Stimulated activated CD4-positive, alpha-beta T cell treated with anti-CD3 and anti-CD28 coated beads, Interleukin-15, amount 100 ng/mL, for 24 hours (primary cell): ENCODE measurements at places on chromosomes 11 and 22.

DNA sequence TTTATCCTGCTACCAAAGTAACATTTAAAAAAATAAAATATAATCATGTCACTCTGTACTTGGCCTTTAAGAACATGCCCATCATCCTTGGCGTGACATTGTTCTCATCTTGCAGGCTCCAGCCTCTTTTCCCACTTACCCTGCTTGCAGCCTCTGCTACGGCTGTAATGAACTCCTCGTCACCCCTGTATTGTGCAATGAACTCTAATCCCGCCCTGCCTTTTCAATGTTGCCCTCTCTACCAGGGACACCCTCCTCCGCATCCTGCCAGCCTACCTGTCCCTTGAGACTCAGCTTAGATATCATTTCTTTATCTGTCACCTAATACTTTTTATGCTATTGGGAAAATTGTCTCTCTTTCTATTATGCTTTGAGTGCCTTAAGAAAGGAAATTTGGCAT lies 12.6 kb upstream of the MMP20 start:
- no peak for DNase-seq

DNA sequence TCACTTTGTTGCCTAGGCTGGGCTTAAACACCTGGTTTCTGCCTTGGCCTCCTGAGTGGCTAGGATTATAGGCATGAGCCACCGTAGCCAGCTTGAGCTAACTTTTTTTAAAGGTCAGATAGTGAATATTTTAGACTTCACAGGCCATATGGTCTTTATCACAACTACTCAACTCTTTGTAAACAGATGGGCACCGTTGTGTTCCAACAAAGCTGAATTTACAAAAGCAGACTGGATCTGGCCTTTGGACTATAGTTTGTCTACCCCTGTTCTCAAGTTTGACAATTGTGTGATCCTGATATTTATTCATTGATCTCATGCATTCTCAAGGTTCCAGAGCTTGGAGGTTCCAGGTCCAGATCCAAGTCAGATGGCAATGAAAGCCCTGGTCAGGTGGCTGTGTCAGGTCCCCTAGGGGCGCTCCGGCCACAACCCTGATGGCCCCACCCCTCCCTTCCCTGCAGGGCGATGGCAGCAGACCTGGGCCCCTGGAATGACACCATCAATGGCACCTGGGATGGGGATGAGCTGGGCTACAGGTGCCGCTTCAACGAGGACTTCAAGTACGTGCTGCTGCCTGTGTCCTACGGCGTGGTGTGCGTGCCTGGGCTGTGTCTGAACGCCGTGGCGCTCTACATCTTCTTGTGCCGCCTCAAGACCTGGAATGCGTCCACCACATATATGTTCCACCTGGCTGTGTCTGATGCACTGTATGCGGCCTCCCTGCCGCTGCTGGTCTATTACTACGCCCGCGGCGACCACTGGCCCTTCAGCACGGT lies 15.8 kb downstream of the P2RY2 start:
- no peak for DNase-seq

- DNase-seq = no peak
These were observed 66.2 kb downstream of the THAP12 start for GRCh38 chr11:76314741-76315090.

- DNase-seq = peak; percentile 69
These were observed 3.2 kb upstream of the GAB2 start for GRCh38 chr11:78420796-78421209.

DNA sequence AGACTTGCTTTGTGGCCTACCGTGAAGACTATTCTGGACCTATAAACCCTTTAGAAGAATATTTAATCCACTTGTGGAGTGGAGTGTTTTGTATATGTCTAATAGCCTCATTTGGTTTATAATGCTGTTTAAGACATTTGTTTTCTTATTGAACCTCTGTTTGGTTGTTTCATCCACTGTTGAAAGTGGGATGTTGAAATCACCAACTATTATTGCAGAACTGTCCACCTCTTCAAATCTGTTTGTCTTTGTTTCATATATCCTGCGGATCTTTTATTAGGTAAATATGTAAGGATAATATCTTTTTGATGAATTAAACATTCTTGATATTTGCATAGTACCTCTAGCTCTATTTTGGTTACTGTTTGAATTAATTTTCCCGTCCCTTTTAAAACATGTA lies 49.1 kb downstream of the XKR3 start:
- no peak for DNase-seq

DNA sequence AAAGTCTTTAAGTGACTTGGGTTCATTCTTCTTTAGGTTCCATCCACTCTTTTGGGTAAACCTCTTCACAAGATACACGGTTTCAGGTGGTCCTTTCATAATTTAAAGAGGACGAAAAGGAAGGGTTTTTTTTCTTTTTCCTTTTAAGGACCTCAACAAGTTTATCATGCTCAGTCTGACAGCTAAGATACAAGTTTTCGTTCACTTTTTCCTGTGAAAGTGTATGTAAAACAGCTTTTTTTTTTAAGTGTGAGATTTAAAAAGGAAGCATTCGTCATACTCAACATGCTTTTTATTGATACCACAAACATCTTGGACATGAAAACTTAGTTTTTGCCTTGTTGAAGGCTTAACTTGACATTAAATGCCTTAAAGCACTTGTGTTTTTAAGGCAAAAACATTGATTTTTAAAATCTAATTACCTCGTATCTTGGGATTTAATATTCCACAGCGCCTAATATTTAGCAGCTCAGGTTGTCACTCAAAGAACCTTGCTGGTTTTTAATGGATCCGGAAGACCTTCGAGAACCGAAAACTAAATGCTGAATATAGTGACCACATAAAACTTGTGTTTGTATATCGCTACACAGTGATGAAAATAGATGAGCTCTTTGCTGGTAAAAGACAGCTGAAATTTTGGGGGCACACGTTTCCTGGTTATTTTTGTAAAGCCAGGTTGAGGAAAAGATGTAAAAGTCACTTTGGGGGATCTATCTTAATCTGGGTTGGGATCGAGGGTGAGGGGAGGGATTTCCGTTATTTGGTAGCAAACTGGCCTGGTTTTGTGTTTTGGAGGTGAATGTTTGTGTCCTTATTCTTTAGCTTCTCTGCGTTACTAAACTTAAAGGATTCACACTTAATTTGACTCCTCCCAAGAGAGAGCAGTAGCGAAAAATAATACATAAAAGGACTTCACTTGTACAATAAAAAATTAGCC lies 2.3 kb downstream of the PCF11 start:
- no peak for DNase-seq

- peak; percentile 90 for DNase-seq
These were observed 17.0 kb upstream of the IL2RB start for GRCh38 chr22:37166675-37167066.

GRCh38 chr11:103668859-103669258 lies 367.6 kb upstream of the DDI1 start:
- DNase-seq = no peak

DNA sequence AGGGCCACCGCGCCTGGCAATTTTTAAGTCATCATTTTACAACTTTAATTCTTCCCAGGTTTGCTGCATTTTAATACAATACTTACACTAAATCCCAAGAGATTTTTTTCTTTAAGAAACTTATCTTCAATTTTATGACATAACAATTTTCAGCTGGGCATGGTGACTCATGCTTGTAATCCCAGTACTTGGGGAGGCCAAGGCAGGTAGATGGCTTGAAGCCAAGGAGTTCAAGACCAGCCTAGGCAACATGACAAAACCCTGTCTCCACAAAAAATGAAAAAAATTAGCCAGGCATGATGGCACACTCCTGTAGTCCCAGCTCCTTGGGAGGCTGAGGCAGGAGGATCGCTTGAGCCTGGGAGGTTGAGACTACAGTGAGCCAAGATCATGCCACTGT lies 38.8 kb downstream of the CLDN25 start:
- DNase-seq = no peak

DNA sequence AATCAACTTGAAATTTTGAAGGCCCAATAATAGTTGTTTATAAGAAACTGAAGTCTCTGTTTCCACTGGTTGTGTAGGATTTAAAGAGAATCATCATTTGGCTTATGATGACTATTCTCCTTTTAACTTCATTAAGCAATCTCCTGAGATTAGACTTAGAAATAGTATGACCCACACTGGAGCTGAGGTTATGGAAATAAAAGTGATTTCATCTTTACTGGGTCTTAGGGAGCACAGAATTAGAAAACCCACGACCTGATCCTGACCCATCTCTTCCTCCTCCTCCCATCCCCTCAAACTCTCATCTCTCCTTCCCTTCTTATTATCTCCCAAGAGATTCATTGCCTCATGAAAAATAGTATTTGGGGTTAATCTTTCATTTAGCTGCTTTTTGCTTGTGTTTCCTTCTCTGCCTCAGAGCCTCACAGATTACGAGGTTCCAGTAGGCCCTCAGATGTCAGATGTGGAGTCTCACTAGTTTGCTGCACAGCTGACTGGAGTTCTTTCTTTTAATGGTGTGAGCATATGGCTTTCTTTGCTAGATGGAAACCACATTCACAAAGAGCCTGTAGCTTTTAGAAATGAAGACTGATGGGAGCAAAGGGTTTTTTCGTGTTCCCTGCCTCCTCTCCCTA lies 85.0 kb downstream of the ALX4 start:
- no peak for DNase-seq

DNA sequence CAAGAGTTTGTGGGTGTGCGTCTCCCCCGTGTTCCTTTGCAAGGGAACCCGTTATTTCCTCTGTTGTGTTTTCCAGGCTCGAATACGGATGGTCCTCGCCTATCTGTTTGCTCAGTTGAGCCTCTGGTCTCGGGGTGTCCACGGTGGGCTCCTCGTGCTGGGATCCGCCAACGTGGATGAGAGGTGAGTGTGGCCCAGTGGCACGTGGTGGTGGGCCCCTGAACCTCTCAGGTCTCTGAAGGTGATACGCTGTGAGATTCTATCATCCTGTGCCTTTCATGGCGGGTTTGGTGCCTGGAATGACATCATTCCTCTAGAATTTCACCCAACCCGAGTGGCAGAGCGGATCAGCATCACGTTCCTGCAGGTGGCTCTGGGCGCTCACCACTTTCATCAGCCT lies 32.5 kb downstream of the NADSYN1 start:
- DNase-seq = no peak

DNA sequence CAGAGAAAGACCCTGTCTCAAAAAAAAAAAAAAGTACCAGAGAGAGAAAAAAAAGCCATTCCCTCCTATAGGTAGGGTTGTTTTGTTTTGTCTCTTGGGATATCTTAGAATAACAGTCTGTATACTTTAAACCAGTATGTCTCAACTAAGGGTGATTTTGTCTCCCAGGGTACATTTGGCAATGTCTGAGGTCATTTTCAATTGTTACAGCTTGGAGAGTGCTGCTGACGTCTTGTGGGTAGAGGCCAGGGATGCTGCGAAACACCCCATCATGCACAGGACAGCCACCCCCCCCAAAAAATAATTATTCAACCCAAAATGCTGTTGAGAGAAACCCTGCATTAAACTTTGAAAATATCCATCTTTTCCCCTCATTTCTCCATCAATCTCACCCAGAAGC lies 56.1 kb upstream of the CRTAM start:
- DNase-seq = no peak

DNA sequence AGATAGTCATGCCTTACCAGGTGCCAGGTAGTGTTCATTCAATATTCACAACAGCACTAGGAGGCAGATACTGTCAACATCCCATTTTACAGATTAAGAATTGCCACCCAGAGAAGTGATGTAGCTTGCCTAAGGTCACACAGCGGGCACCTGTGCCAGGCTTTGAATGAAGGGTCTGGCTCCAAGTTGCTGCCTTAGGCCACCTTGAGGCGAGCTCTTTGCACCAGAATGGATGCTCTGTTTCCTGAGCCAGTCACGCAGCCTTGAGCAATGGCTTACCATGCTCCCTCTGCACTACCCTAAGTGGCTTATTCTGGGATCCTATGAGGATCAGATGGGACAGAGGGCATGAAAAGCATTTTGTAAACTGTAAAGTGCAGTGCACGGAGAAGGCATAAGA lies 25.1 kb upstream of the TIMP3 start:
- DNase-seq = no peak

DNA sequence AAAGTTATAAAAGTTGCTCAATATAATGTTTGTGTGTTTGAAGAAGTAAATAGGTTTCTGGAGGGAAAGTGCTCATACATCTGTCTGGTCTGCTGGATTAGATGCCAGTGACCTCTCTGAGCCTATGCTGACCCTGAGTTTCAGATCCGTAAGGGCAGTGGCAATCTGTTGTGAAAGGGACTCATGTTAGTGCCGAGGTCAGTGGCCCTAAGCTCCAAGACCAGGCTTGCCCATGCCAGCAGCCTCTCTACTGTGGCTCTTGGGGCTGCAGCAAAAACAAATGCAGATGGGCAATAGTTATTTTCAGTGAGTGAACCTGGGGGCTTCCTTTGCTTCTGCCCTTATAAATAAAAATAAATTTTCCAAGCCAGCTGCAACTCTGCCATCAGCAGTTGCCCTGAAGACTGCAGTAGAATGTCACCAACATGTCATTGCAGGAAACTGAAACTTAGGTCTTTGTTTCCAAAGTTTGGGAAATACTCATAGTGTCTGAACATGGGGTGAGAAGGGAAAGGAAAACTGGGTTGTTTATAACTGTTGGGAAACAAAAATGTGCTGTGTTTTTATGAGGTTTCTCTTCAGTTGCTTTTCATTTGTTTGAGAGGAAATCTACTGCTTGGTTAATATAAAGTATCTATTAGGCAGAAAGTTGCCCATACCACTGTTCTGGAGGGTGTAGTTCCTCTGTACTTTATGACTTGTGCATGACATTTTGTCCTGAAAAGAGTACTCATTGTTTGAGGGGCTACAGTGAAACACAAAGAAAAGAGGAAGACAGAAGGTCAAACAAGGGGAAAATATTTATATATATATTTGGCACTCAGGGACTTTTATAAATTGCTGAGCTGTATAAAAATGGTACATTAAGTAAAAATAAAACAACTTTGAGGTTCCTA lies 9.5 kb upstream of the MS4A4E start:
- no peak for DNase-seq

DNA sequence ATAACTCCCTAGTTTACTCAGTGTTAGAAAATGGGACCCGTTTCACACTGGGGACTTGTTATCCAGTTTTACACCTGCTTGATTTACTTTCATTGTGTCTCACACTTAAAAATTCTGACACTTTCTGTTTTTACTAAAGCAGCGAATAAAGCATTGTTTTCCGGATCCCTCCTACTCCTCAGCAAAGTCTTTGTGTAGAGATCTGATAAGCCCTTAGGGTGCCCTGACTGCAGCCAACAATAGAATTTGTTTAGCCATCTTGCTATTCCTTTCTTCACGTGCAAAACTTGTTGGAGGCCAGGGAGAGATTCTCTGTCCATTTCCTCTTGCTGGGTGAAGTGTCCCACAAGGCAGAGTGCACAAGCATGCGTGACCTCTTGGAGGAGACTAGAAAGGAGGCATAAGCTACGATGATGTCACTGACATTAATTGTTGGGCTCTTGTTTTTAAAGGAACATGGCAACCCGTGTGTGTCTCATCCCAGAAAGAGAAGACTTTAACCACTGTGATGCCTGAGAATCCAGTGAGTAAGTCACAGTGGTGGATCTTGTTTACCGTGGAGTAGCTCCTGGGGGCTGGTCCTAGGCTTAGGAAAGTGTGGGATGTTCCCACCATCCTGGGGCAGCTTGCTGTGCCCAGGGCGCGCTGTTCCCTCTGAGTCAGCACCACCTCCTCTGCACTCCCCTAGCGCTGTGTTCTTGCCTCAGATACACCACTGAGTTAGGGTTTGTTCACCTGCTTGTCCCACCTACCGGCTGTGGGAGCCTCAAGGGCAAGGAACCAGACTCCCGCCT lies 27.7 kb downstream of the MICAL2 start:
- DNase-seq = no peak

- peak; percentile 77 for DNase-seq
These were observed 901 bp upstream of the KMT2A start for GRCh38 chr11:118435290-118435892.
